ENCODE measurements at places on chromosomes 2 and 18.

- DNase-seq = no peak
Measured at GRCh38 chr2:98772536-98772935, 41.6 kb upstream of the MGAT4A start.

GRCh38 chr2:143807192-143807591, 678.0 kb downstream of the ARHGAP15 start:
- no peak for DNase-seq

DNA sequence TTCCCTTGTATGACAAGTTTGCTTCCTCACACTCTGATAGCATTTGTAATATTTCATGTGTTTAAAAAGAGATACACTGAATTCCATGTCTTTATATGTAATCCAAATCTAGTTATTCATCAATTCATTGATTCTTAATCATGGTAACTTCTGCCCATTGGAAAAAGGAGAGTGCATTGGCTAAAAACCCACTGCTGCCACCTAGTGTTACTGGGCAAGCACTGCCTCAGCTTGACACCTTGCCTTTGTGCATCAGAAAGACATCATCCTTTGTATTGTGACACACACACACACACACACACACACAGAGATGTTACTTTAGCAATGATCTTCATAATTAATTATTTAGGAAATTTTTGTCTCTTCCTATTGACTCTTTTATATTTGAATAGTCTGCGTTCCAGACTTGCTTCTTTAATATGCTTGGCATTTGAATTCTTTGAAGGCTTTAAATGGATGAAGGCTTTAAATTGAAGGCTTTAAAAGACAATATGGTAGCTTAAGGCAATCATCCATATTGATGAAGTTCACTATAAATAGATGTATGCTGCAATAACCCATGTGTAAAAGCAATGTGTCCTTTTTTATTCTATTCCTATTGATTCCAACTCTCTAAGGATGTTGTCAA, 414.2 kb upstream of the CHST9 start:
- no peak for DNase-seq

- peak; percentile 29 for DNase-seq
Measured at GRCh38 chr2:203328760-203329540, 756 bp downstream of the ABI2 start.

GRCh38 chr2:195458936-195459335, 198.1 kb upstream of the SLC39A10 start:
- no peak for DNase-seq

- DNase-seq = no peak
Measured at GRCh38 chr2:19146867-19147266, 211.6 kb downstream of the OSR1 start.

GRCh38 chr18:474416-474815, 26.1 kb downstream of the COLEC12 start:
- no peak for DNase-seq

DNA sequence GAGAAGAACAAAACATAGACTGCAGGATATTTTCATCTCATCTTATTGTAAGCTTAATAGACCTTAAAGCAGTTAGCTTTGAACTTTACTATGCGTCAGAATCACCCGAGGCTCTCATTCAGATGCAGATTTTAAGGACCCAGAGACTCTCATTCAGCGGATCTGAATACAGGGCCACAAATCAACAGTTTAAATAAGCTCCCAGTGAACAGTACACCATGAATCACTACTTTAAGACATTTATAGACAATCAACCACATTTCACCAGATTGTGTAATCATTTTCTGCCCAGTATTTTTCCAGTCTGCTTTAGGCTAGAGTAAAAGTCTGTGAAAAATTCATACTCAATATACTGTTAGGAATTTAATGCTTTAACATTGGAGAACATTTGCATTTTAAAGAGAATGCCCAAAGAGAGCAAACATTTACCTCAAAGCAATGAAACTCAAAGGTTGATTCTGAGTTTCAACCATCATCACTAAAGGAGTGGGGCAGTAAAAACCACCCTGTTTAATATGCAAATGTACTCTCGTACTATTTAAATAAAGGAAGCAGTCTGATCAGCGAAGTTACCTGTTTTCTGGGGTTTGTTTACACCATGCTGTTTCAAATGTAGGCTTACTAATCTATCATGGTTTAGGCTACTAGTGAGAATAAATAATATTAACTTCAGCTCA, 11.0 kb upstream of the ALPK2 start:
- DNase-seq = no peak

DNA sequence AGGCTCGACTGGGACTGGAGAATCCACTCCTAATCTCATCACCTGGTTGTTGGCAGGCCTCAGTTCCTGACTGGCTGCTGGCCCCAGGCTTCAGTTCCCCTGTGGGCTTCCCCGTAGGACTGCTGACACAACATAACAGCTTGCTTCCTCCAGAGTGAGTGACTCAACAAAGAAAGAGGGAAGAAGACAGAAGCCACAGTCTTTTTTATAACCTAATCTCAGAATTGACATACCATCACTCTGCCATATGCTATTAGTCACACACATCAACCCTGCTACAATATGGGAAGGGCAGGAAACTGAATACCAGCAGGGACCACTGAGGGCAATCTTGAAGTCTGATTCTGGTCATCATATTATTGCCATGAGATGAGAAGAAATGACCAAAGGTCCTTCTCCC, 76.8 kb upstream of the SLC14A2 start:
- DNase-seq = no peak

DNA sequence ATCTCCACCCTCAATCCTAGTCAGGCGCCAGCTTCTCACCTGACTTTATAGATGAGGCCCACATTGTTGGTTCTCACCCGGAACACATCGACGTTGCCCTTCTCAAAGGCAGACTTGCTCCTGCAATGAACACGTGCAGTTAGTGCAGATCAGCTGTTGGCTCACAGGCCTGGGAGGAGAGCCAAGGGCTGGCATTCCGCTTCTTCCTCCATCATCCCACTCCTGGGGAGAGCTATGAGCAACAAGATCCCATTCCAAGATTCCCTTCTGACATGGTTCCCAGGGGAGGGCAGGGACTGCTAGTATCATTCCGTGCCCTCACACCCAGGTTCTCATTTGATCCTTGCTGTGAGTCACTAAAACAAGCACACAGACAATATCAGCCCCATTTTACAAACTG, 15.1 kb downstream of the LOXHD1 start:
- DNase-seq = no peak

DNA sequence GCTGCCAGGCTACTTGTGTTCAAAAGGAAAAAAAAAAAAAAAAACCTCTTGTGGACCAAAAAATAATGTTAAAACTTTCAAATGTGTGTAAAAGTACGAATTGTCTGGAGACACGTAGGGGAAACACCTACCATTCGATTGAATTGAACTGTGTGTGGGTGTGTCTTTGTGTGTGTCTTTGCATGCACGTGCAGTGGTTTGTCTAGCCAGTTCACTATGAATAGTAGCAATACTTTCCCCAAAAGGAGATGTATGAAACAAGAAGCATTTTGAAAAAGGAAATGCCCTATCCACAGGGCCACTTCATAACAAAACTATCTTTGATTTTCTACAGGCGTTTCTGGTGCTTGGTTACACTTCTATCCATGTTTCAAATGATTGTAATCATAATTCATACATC, 186.8 kb downstream of the RPRM start:
- no peak for DNase-seq

DNA sequence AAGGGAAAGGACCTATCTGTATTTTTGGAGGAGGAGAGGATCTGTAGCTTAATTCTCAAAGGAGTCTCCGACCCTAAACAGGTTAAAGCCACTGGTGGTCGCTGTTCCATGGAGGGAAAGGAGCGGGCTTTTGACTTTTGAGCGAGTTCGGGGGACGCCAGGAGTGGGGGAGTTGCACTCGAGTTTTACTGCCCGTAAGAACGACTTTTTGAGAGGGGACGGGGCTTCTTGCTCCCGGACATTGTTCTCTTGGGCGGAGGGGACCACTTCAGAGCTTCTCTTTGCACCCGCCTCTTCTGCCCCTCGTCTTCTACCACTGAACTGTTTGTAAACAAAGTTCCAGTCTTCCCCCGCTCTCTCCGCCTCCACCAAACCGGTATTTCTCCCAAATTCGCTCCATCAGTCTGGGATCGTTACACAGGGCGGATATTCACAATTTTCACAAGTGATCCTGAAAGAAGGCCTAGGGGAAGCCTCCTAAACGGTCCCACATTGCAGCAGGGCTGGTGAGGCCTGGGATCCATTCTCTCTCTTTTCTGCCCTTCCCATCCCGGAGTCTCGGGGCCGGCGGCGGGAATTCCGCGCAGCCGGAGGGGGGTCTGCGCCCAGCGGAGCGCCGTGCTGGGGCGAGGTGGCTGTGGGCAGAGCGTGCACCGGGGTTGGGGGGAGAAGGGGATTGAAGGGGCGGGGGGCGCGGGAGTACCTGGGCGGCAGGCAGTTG, 6.6 kb downstream of the DLX2 start:
- no peak for DNase-seq

GRCh38 chr2:19332503-19332902, 25.9 kb downstream of the OSR1 start:
- DNase-seq = no peak

- no peak for DNase-seq
Measured at GRCh38 chr2:201839727-201840126, 33.4 kb downstream of the CDK15 start.

- no peak for DNase-seq
Measured at GRCh38 chr2:9053534-9053931, 50.0 kb upstream of the MBOAT2 start.

GRCh38 chr18:58542426-58543159, 86.3 kb downstream of the ALPK2 start:
- no peak for DNase-seq

GRCh38 chr18:9803063-9803697, 82.6 kb upstream of the TXNDC2 start:
- DNase-seq = no peak

- no peak for DNase-seq
Measured at GRCh38 chr2:191650896-191651773, 26.8 kb upstream of the NABP1 start.

GRCh38 chr2:186772579-186772978, 76.4 kb downstream of the ZSWIM2 start:
- no peak for DNase-seq

DNA sequence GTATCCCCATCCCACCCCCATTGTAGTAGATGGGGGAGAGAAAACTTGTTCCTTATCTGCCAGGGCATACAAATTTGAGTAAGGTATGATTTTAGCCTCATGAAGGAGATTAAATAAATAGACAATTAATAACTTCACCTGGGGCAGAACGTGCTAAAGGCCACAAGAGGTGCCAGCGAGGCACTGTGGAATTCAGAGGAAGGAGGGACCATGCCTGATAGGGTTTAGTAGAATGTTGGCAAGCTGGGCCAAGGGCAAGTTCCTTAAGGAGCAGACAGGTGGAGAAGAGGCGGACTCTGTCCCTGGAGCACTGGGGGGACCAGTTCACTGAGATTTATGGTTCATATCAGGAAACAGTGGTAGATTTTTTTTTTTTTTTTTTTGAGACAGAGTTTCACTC, 22.5 kb downstream of the STAMBP start:
- DNase-seq = no peak

DNA sequence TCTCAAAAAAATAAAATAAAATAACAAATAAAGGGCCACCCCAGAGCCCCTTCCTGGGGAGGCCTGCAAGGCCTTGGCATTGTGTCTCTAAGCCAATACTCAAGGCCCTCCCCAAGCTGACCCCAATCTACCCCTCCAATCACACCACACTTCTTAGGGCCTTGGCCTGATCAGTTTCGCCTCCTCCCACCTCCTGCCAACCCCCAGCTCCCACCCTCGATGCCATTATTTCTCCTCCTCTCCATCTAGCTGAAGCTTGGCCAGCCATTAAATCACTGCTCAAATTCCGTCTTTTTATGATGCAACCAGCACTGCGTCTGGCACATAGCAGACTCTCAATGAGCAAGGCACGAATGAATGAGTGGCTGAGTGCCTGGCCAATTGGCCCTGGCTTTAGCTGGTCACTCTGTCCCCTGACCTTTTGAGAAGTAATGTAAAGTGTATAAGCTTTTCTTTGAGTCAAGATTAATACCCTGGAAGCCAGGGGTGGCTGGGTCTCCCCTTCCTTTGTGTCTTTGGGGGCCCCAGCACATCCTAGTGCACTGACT, 55.9 kb downstream of the SMAD7 start:
- DNase-seq = no peak

DNA sequence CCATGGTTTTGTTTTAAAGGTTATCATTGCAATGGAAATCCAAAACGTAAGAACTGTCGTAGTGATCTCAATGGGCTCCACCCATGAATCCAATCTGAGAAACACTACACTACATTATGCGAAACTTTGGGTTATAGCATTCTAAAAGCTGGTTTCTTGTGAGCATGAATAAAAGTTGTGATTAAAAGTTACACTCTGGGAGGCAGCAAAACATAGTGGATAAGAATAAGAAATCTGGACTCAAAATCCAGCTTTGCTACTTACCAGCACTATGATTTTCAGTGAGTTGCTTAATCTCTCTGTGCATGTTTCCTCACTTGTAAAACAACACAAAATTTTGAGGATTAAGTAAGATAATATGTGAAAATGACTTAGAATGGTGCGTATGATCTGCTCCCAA, 25.7 kb upstream of the THOC1 start:
- no peak for DNase-seq

DNA sequence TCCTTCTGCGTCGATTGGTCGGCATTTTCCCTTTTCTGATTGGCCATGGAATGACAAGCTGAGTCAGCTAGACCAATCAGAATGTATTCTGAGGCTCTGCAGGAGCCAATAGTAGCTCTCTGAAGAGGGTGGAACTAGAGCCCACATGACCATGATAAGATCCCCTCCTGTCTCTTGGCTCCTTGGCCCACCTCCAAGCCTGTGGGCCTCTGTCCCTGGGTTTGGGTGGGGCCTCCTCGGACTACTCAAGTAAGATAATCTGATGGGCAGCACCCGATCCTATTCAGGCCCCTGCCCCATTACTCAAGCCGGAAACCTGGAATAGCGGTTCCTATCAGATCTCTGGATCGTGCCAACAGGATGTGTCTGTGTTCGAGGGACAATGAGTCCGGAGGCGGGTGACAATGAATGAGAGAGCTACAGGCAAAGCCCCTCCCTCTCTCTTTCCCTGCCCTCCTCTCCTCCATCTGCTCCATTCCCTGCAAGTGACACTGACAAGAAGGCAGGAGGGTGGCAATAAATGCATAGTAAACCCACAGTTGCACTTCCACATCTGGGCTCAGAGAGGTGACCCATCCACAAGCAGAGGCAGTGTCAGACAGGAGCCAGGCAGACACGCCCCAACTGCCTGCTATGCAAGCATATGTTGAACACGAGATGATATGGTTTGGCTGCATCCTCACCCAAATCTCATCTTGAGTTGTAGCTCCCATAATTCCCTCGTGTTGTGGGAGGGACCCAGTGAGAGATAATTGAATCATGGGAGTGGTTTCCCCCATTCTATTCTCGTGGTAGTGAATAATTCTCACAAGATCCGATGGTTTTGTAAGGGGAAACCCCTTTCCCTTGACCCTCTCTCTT, 114.7 kb downstream of the TNS1 start:
- DNase-seq = no peak

DNA sequence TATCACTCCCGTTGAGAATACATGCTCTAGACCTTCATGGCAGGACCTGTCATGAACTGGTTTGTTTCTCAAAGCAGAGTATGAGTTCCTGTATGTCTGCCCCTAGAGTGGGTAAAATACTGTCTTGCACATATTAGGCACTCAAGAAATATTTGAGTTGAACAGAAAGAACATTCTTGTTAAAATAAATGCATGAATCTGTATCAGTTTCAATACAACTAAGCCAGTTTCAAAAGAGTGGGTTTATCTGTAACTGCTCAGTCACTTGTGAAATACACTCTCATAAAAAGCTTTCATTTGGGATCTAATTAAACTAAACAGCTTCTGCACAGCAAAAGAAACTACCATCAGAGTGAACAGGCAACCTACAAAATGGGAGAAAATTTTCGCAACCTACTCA, 69.2 kb downstream of the RFTN2 start:
- DNase-seq = no peak

GRCh38 chr2:157093666-157094065, 163.8 kb upstream of the GALNT5 start:
- DNase-seq = no peak

- no peak for DNase-seq
Measured at GRCh38 chr2:46793423-46794416, 121.9 kb downstream of the MCFD2 start.
